ENCODE measurements at places on chromosomes 2 and 18.
A peak's percentile ranks its signal among the peaks of the same experiment; 100 is the strongest.

DNA sequence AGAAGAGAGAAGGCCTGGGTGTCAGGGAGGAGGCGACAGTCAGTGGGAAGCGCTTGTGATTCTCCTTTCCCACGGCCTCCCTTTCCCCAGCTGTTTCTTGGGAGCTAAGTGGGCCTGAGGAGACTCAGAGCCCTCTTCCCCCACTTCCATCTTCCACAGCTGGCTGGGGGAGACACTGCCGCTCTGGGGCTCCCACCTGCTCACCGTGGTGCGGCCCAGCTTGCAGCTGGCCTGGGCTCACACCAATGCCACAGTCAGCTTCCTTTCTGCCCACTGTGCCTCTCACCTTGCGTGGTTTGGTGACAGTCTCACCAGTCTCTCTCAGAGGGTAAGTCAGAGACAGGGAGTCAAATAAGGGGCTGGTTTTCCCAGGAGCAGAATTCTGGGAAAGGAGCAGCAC is 7.1 kb downstream of the TMEM214 start:
- DNase-seq = no peak

DNA sequence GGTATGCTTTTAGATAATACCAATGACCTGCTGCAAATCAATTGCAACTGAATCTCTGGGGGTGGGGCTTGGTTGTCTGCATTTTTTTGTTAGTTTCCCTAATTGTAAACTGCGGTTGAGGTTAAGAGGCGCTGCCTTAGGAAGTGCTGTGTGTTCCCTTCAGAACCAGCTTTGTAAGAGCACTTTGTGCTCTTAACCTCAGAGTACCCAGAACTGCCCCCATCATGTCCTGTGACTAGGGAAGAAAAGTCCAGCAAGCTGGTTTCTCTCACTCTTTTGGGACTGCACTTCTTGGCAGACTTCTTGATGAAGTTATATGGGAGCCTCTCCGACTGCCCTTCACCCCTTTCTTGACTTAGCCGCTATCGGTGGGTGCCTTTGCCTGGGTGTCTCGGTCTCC is 245.5 kb upstream of the CXCR4 start:
- no peak for DNase-seq

DNA sequence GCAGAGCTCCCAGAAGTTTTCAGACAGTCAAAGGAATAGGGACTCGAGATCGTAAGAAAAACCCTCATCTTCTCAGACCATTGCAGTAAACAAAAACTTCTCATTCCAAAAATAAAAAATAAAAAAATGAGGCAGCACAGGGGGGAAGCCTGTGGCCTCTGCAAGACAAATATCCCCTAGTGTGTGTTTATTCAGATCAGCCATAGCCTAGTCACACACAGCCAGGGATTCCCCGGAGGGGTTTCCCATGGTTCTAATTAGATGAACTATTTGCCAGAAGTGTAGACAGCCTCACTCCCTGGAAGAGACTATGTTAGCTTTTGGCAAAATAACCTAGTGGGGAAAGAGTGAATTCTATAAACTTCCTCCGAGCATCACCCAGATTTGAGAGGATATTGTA is 122.9 kb upstream of the KLF7 start:
- no peak for DNase-seq

GRCh38 chr2:165202239-165202638 is 1.6 kb downstream of the SCN3A start:
- DNase-seq = no peak

GRCh38 chr2:239730897-239731296 is 294.2 kb downstream of the NDUFA10 start:
- no peak for DNase-seq

- no peak for DNase-seq
These were observed 45.8 kb downstream of the SH3RF3 start for GRCh38 chr2:109174626-109175349.

DNA sequence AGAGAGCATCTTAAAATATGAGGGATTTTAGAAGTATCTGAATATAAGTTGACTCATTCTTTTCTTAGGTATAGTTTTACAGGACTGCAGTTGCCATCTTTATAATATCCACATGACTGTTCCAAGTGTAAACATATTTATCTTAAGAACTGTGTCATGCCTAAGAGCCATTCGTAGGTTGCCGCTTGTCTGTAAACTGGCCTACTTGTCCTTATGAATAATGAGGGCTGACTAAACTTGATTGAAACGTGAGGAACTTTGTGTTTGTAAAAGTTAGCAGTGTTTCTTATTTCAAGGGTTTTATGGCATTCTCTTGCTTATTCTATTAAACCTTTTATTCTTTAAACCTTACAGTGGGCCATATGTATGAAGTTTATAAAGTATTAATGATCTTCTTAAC is 99.6 kb downstream of the MAP3K20 start:
- no peak for DNase-seq

- no peak for DNase-seq
These were observed 74.7 kb upstream of the TTC39C start for GRCh38 chr18:23939896-23940295.

- DNase-seq = peak; percentile 13
These were observed 83.6 kb downstream of the ASXL2 start for GRCh38 chr2:25794544-25795276.

- DNase-seq = no peak
These were observed 58.7 kb downstream of the SNORC start for GRCh38 chr2:232928551-232929302.

DNA sequence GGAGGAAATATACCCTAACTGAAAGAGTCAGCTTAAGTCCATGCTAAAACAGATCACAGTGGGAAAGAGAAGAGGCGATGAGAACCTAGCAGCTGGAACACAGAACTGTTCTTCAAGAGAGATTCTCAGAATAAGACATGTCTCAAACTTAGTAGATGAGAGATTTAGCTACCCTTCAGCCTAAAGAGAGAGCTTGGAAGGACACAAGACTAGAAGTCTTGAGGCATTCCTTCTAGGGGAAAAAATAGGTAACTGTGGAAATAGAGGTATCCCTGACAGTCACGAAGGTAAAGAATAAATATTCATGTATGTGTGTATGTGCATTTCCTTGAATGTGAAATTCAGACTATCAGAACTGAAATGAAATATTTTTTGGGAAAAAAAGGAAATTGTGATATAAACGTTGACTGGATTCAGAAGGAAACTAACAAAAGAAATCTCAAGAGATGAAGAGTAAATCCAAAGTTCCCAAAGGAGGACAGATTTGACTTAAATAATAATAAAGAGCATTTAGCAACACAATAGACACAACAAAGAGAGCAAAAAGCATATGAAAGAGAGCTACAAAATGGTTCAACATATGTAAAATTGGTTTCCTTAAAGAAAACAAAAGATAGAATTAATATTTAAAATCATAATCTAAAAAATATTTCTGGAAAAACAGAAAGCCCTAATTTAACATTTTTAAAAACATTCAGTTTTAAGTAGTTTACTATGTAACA is 258.7 kb downstream of the LRP1B start:
- DNase-seq = no peak

GRCh38 chr2:22934747-22935146 is 450.2 kb upstream of the KLHL29 start:
- DNase-seq = no peak

GRCh38 chr18:12408247-12408869 is 629 bp downstream of the PRELID3A start:
- no peak for DNase-seq

DNA sequence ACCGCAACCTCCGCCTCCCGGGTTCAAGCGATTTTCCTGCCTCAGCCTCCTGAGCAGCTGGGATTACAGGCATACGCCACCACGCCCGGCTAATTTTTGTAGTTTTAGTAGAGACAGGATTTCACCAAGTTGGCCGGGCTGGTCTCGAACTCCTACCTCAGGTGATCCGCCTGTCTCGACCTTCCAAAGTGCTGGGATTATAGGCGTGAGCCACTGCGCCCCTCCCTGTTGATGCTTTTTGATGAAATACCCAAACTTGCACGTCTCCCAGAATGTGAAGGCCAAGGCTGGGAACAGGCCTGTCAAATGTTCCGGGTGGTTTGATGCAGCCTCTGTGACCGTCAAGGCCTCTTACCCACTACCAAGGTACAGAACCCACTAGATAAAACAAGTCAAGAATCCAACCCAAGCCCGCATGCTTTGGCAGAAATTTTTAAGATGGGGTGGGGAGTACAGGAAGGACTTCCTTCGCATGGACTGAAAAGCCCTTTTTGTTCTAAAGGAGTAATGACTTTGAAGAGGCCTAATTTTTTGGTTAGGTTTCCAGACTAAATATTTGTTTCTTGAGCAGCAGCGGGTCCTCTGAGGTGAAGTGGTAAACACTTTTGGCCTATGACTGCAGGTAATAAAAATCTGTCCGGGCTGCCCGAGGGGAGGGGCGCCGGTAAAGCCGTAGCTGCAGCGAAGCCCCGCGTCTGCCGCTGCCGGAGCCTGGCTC is 3.7 kb upstream of the EVX2 start:
- DNase-seq = no peak

- DNase-seq = no peak
These were observed 173.7 kb downstream of the DOK6 start for GRCh38 chr18:69574401-69574800.

GRCh38 chr2:49940626-49941025 is 786.3 kb upstream of the FSHR start:
- no peak for DNase-seq

DNA sequence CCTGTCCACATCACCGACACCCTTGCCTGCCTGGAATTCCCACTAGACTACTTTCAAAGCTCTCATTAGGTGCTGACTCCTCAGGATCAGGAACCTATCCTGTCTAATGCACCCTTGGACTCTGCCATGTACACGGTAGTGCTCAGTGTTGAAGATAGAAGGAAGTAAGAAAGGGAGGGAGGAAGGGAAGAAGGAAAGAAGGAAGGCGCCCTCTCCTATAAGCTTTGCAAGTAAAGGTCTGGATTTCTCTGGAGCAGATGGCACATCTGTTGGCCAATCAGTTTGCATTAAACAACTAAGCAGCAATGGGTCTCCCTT is 45.3 kb downstream of the SCTR start:
- DNase-seq = no peak

DNA sequence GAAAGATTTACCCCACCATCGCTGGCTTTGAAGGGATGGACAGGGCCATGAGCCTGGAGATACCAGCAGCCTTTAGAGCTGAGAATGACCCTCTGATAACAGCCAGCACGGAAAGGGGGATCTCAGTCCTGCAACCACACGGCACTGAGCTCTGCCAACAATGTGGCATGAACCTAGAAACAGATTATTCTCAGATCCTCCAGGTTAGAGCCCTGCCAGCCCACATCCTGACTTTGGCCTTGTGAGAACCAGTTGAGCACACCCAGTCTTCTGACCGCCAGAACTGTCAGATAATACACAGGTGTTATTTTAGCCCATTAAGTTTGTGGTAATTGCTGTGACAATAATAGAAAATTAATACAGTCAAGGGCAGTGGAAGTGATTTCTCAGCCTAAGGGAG is 9.4 kb upstream of the GNLY start:
- no peak for DNase-seq

DNA sequence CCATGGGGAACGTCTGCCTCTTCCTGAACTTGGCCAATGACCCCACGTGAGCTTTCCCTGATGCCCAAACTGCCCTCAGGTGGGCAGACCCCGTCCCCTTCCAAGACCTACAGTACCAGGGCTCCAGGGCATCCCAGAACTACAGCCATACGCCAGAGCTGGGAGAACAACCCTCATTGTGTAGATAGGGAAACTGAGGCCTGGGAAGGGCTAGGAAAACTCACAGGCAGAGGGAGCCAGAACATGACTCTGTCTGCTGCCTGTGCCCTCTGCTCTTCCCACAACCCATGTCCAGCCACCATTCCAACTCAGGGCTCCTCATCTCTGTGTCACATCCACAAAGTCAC is 16.8 kb upstream of the ANKRD53 start:
- no peak for DNase-seq

DNA sequence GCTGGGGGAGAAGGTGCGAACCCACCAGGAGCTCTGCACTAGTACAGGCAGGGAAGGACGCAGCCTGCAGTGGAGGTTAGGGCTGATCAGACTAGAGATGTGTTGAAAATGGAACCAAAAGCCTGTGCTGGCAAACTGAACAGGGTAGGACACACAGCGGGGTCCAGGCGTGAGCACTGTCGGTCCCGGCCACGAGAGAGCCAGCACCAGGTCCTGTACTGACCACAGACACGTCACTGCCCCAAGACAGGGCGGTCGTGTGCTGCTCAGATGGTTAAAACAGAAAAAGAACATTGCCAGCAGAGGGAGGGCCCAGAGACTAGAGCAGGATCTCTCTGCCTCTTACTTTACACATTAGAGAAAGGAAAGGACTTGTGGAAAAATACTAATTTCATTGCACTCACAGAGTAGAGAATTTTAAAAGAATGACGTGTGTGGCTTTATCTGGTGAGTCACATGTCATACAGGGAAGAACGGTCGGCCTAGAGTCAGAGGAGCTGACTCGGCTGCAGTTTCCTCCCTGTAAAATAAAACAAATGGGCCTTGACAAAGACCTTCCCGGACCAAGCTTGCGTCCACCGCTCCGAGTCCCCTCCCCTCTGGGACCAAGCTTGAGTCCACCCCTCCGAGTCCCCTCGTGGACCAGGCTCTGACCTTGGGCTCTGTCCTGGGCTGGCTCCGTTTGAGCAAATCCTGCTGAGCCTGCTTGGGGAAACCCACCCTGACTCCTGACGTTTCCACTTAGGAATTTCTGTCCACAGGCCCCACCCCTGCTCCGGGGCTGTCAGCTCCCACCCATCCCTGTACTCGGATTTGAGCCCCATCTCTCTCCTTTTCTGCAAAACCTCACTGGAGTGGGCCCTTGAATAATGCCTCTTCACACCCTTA is 16.7 kb upstream of the ADI1 start:
- DNase-seq = no peak

- DNase-seq = no peak
These were observed 3.0 kb downstream of the ZNF516 start for GRCh38 chr18:76491776-76492668.

All from stimulated activated CD4-positive, alpha-beta T cell treated with anti-CD3 and anti-CD28 coated beads, Interleukin-15, amount 100 ng/mL, for 48 hours (primary cell).